ENCODE measurements at places on chromosomes 6 and 20.

DNA sequence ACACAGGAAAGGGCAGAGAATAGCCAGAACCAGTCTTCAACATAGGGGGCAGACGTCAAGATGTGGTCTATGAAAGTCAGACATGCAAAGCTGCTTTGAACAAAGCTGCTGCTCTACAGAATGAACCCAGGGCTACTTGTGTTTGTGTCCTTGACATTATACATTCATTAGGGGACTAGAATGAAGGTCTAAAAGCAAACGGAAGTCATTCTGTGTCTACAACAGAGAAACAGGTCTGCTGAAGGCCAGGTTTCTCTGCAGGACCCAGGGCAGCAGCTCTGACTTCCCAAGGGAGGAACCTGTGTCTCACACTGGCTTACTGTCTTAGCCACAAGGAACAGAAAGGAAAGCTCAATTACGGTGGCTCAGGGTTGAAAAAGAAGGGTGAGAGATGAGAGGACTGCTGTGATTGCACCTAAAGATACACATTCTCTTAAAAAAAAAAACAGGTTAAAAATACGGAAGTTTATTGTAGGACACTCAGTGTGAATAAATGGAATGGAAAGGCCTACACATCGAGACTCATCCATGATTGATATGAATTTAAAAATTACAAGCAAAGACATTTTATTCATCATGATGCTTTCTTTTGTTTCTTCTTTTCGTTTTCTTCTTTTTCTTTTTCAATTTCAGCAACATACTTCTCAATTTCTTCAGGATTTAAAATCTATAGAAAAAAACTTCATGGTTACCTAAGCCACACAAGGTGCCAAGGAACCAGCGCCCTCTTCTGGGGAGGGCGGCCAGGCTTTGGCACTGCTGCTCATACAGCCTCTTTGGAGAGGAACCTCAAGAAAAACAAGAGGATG, 6.7 kb downstream of the PSMA7 start:
- DNase-seq, result peak; percentile 45

DNA sequence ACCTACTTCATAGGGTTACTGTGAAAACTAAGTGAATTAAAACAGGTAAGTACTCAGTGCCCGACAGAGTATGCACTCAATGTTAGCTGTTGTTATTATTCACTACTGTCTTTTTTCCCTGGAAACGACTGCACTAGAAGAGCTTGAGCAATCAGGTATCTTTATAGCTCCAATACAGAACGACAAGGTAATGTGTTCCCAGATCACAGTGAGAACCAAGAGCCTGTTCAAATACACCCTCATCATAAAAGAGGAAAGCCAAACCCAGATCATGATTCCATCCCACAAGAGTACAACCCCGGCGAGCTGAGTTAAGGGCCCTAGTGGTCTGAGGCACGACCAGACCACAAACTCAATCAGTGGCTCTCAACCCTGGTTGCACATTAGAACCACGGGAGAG, 9.8 kb downstream of the MRPS18A start:
- no peak for DNase-seq

- peak; percentile 11 for DNase-seq
Measured at GRCh38 chr20:37276494-37277252, 12.8 kb upstream of the MANBAL start.

DNA sequence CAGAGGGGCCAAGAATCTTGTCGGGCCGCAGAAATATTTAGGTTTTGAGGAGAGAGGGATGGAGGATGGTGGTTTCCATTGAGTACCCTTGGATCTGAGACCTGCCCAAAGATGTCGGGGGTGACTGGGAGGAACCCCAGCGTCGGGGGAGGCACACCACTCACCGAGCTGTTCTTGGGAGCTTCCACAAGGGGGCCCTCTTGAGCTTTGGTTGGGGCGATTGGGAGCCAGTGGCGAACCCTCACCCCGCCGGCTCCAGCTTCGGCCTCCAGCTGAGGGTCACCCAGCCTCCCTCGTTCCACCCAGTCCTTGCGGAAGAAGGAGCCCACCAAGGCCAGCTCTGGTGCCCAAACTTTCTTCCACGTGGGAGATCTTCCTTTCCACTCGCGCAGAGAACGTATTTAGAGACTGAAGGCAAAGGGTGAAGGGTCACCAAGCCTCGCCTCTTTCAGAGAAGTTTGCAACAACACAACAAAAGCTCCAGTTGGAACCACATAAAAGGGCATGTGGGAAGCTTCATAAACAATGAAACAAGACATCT, 33.6 kb downstream of the APCDD1L start:
- DNase-seq, result no peak

GRCh38 chr6:35498422-35499067, 1.7 kb upstream of the TEAD3 start:
- DNase-seq, result no peak

DNA sequence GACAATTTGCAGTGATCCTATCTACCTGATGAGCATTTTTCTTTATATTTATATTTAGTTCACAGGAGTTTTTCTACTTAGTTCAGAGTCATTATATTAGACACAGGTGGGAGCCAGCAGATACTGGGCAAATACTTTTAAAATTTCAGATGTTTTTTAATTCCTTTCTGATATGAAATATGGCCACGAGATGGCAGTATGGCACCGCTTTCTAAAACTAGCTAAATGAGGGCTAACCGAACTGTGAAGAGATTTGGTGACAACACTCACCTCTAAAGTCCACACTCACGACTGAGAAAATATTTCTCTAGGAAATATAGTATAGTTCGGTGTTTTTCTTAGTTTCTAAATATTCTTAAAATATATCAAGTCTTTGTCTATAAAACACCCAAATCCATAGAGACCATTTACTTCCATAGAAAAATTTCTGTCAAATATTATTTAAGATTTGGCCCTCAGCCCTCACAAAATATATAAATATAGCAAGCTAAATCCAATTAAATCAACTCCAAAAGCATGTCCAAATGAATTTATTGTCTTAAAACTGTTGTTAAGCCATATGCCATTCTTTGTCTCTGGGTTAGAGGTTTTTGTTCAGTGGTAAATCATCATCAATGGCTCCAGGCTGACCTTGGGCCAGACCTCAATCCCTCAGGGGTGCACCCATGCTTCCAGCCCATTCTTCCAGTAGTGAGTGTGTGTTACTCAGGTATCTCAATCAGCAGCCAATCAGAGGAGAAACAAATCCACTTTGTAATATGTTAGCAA, 63.6 kb downstream of the HUS1B start:
- DNase-seq, result peak; percentile 68

- no peak for DNase-seq
Measured at GRCh38 chr6:35747877-35748276, 11.0 kb downstream of the ARMC12 start.

DNA sequence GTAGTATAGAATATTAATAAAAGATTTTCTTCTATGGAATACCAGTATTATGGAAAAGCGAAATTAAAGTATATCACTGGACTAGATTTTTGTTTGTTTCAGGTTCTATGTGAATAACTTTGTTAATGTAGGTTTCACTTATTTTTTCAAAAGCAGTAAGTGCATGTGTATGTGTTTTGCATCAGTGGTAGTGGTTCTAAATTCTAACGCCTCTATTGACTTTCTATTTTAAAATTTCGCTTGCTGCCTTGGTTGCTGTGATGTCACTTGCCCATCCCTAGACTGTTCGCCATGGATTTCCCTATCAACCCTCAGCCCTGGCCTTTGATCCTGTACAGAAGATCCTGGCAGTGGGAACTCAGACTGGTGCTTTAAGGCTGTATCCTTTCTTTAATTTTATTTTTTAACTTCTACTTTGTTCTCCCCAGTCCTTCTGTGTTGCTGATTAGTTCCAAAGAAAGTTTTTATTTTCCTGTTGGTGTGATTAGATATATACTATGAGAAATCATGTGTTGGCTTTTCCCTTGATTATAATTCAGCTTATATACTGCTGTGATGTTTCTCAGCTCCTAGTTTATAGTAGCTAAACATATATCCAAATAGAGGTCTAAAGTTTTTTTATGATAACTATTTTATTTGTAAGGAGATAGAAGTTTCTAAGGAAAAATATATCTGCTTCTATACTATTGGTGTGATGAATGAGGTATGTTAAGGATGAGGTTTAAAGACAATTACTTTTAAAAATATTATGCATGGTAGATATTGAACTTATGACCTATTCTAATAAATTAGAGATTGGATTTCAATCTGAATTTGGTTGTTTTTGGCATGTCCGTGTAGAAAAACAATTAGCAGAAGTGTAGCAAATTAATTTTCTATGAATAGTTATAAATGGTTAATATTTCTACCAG, 1.7 kb downstream of the STXBP5 start:
- peak; percentile 43 for DNase-seq

DNA sequence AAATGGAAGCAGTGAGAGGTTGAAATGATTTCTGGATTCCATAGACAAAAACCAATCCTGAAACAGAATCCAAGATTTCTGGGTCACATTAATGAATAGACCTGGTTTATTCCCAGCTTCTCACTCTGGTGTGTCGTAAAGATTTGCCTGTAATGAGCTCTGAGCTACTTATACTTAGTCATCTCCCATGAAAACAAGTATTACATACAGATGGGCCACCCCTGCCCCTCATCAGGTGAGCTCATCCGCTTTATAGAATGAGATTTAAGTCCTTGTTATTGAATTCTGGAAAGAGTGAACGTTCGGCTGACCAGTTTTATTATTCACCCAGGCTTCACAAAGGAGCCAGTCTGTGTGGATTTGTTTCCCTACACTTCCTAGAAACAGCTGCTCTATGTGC, 47.1 kb upstream of the TMEM181 start:
- DNase-seq, result no peak

GRCh38 chr20:32282461-32282860, 5.0 kb downstream of the KIF3B start:
- no peak for DNase-seq

- DNase-seq, result no peak
Measured at GRCh38 chr6:3723966-3724365, 27.5 kb downstream of the PXDC1 start.

- DNase-seq, result no peak
Measured at GRCh38 chr20:53447316-53447715, 146.3 kb downstream of the ZNF217 start.

DNA sequence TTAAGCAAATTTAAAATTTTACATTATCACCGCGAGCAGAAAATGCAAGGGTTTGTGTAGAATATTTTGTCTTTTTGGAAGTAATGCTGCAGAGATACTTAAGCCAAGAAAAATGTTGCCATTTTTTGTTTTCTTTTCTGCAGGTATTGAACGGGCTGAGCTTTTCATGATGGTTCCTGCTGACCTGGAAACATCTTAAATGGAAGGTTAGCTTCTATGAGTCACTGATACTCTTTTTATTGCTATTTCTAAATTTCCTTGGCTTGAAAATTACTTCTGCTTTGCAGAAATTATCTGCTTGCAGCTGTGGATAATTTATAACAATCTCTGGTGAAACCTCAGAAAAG, 12.7 kb downstream of the SYTL3 start:
- no peak for DNase-seq

DNA sequence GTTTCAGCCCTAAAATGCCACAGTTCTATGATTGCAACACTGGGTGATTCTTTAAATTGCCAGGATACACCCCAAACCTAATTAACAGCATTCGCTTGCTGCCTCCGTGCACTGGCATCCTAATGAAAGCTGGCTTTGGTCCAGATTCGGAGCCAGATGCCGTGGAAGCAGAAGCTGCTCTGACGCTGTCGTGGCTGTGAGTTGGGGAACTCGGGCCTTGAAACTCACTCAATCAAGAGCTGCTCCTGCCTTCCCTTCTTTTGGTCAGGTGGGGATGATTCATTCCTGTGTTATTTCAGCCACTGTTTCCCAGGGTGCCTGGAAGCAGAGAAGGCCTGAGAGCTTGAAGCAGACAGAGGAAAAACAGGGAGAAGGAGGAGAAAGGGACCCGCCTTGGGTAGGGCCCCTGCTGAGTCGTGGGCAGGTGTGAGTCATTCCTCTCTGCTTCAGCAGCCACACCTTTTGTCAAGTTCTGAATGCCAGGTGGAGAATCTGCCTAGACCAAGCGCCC, 36.2 kb upstream of the DSP start:
- DNase-seq, result peak; percentile 96

- DNase-seq, result no peak
Measured at GRCh38 chr6:147684906-147685305, 176.4 kb downstream of the SAMD5 start.

DNA sequence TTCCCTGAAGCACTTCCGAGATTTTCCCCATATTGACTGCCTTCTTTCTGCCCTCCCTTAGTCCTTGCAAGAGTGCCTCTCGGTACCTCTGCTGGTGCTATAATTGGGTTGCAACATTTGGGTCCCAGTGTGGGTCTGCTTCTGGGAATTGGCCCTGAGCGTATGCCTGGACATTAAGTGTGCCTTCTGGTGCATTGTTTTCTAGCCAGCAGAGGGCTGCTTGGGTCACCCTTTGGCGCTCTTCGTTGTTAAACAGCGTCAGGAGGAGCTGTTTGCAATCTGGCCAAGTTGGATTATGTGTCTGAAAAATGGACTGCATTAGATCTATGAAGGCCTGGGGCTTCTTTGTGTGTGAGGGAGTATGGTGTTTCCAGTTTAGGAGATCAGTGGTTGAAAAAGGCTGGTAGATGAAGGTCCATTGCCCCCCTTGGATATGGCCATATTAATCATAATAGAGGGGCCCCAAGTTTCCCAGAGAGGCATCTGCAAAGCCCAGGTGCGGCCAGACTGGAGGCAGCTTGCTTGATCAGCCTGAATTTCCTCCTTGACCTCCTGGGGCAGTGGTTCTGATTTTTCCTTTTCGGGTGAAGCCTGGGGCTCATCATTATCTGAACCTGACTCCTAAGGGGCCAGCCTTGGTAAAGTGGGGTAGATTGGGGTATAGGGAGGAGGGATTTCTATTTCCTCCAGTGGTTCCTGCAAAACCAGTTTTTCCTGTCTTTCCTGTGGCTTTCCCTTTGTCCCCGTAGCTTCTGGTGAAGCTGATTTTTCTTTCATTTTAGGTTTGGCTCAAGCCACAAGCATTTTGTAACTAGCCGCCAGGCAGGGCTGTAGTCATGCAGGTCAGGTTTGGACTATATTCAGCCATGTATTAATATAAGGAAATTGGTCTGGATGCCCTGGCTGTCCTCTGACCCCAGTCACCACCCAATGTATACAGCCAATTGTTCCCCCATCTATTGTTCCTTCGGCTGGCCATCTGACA, 85.4 kb upstream of the GPR6 start:
- no peak for DNase-seq

DNA sequence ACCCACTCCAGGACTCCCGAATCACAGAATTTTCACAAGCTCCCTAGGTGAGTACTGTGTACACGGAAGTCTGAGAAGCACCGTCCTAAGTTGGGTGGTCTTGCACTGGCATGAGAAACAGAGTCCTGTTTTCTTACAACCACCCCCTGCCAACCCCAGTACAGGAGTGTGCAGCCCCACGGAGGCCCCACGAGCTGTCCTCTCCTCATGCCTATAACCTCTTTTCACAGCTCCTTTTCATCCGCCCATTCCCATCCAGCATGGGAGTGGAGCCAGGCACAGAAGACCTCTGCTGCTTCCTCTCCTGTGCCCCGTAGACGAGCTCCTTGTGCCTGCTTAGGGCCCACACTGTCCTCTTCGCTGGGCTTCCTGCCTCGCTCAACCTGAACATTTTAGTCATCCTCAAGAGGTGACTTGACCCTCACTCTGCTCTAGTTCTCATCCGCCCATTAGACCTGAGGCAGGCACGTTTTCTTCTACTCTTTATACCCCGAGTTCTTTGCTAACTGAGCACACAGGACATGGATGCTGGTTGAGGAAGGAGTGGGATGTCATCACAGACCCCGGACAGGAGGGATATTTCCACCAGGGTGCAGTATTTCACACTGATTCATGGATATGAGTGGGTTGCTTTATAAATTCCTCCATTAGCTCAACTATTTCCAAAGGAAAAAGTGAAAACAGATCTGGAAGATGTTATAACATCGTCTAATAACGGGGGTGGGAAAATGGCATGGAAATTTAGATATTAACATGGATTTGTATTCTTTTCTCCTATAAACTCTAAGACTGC, 160.5 kb downstream of the TTLL2 start:
- peak; percentile 2 for DNase-seq

Data from kidney glomerular epithelial cell (primary cell).